ENCODE measurements at places on chromosomes 5 and 9.

GRCh38 chr5:131104169-131104808 lies 60.8 kb downstream of the HINT1 start:
- DNase-seq: no peak

- DNase-seq: no peak
Observed at GRCh38 chr9:109940561-109940960, 160.6 kb downstream of the PALM2AKAP2 start.

- DNase-seq: no peak
Observed at GRCh38 chr9:1875251-1875851, 139.8 kb upstream of the SMARCA2 start.

- no peak for DNase-seq
Observed at GRCh38 chr5:150189728-150190502, at the start of gene SLC6A7. SLC6A7 (plus strand) TSS chr5:150190062; CDS start chr5:150190328, 266 bp downstream.

Data from NCI-H1694 (cell line).